ENCODE measurements at places on chromosomes 2 and 18.
A peak's percentile ranks its signal among the peaks of the same experiment; 100 is the strongest.

GRCh38 chr2:67612576-67613042 is 215.5 kb downstream of the ETAA1 start:
- no peak for DNase-seq

- DNase-seq, result no peak
These were observed 47.2 kb downstream of the DCC start for GRCh38 chr18:52387175-52387574.

- DNase-seq, result no peak
These were observed 80.6 kb upstream of the CCDC195 start for GRCh38 chr2:224796695-224797305.

- peak; percentile 14 for DNase-seq
These were observed 26.9 kb downstream of the COL4A3 start for GRCh38 chr2:227191367-227191766.

GRCh38 chr2:14756981-14757657 is 124.6 kb downstream of the LRATD1 start:
- DNase-seq, result no peak

- no peak for DNase-seq
These were observed 147.4 kb downstream of the TXNL1 start for GRCh38 chr18:56490942-56491341.

DNA sequence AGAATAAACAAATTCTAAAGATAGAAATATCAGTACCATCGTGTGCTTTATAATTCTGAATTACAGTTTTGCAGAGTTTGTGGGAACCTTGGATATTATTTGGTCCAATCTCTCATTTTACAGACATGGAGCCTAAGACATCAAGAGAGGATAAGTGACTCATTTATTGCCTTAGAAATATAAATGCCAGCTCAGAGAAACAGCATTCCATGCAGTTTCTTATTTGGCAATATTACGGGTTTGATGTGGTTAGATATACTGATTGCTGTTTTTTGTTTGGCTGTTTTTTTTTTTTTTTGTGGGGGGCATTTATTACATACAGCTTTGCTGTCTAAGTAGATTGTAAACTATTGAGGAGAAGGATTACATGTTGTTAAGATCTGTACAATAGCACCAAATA is 1241.1 kb upstream of the LRRTM1 start:
- DNase-seq, result no peak

DNA sequence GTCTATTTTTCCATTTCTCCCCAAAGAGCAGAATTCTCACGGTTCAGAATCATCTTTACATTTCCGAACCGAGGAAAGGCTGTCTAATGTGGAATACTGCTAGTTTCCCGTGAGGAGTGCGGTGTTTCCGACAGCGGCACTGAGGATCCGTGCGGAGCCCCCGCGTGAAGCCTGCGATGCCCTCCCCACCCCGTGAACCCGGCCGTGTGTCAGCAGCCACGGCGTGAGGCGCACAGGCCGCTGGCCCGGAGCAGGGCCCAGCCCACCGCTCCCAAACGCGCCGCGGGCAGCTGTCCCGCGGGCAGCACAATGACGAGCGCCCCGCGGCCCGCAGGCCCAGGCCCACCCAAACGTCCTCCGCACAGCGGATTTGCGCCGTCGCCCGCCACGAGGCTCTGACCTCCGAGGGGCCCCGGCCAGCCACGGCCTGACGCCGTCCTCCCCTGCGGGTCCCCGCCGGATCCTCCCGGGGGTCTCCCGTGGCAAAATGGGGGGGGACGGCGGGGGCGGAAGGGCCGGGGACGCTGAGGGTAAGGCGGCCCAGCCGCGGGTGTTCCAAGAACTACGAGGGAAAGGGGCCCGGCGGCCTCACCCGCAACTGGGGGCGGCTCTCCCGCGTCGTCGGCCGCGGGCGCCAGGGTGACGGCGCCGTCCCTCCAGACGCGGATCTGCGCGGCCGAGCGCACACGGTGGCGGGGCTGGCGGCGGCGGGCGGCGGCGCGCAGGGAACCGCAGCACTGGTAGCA is 796 bp downstream of the SPIRE1 start:
- peak; percentile 46 for DNase-seq

GRCh38 chr2:127175041-127175721 is 44.9 kb downstream of the CYP27C1 start:
- peak; percentile 49 for DNase-seq

GRCh38 chr18:2657788-2658458 is 2.4 kb downstream of the SMCHD1 start:
- DNase-seq, result no peak

- DNase-seq, result no peak
These were observed 32.7 kb upstream of the ABCA12 start for GRCh38 chr2:215171151-215171550.

- DNase-seq, result no peak
These were observed 755.7 kb upstream of the SLC8A1 start for GRCh38 chr2:41207578-41207977.

- DNase-seq, result no peak
These were observed 50.5 kb downstream of the DYSF start for GRCh38 chr2:71503837-71504236.

GRCh38 chr2:460861-461260 is 173.0 kb upstream of the ALKAL2 start:
- DNase-seq, result no peak

- no peak for DNase-seq
These were observed 60.3 kb downstream of the PTH2R start for GRCh38 chr2:208466920-208467298.

- no peak for DNase-seq
These were observed 1.5 kb upstream of the SPTBN1 start for GRCh38 chr2:54454548-54455130.
